ENCODE measurements at places on chromosomes 6 and 20.

- no peak for DNase-seq
Observed at GRCh38 chr20:9203081-9203447, 134.2 kb downstream of the PLCB4 start.

DNA sequence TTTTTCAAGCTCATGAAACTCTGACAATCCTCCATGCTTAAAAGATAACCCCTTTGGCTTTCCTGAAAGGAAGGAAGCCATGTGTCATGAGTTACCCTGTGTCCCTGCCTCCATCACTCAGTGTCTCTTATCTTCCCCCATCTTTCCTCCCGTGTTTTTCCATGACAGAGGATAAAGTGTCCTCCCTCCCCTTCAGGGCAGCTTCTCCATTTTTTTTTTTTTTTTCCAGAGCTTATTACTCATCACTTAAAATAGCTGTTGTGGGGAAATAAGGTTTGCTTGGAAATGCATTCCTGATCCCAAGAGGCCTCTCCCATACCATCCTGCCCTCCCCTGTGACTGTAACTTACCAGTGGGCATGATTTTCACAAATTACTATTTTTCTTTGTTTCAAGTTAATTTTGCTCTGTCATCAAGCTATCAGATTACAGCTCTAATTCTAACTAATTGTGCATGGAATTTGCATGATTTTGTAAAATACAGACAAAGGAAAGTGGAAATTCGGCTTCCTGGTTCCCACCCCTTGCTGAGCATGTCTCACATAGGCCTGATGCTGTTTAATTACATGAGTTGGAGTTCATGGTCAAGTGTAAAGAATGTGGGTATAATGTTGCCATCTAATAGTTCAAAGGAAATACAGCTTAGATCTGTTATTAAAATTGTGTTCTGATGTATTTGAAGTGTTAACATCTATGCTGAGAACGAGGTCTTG is 614.5 kb upstream of the FLRT3 start:
- DNase-seq = no peak

DNA sequence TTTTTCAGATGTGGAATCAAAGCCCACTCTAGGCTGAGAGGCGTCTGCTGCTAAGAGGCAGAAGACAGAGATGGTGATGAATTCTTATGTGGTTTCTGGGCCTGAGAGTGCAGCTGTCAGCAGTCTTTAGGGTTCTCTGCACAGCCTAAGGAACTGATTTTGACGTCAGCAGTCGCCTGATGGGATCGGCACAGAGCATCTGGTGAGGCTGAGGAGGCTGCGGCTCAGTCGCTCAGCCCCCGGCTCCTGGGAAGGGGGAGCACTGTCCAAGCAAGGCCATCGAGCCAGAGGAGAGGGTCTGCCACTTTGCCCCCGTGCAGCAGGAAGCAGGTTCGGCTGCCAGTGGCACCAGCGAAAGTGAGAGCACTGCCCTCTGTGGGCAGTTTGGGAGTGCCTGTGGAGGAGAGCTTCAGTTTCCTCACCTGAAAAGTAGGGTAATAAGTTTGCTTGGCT is 92.5 kb downstream of the TCP11 start:
- no peak for DNase-seq

- DNase-seq = no peak
Observed at GRCh38 chr20:44247131-44247571, at the start of gene GDAP1L1. TSS of gene GDAP1L1 (plus strand) at chr20:44247308. CDS start at chr20:44247335, 27 bp downstream.

GRCh38 chr6:41375598-41376151 is 40.3 kb downstream of the NCR2 start:
- no peak for DNase-seq

- no peak for DNase-seq
Observed at GRCh38 chr20:7155794-7156193, 388.3 kb downstream of the BMP2 start.

DNA sequence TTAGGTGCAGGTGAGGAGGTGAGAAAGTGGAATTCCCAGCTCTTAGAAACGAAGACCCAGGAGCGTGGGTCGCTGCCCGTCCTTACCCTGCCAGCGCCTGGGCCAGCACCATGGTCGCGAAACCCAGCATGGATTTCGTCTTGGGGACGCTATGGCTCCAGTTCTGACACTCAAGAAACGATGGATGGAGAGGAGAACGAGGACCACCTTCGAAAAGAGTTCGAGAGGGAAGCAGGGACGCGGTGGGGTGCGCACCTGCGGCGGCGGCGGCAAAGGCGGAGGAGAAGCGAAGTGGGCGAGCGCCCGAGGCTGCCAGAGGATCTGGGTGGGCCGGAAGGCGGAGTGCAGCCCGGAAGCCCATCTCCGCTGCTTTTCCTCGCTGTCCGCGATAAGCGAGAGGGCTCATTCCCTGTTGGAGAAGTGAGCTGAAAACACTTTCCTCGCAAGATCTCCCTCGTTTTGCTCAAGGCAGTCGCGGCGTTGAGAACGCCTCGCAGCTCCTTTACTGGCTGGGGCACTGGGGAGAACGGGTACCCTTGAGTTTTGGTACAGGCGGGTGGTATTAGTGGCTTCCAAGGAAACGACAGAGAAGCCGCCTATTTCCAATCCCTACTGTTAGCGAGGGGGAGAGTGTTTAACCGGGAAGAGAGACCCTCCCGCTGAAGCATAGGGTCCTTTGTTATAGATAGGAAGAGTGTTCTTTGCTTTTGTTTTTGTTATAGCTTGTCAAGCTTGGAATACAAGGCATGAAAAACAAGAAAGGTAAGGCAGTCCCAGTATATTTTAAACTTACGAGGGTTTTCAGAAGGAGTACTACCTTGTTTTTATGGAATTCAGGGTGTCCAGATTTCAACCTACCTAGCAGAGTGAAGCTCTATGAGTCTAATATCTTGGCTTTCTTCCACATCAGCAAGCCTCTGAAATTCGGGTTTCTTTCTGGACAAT is 109.5 kb downstream of the TRIM27 start:
- no peak for DNase-seq

GRCh38 chr20:61936701-61937131 is 129.0 kb downstream of the TAF4 start:
- DNase-seq = no peak

GRCh38 chr6:155213611-155214372 is 50.0 kb upstream of the CLDN20 start:
- no peak for DNase-seq
